ENCODE measurements at places on chromosomes 5 and 9.

- DNase-seq = no peak
Observed at GRCh38 chr5:31119938-31120641, 73.4 kb upstream of the CDH6 start.

DNA sequence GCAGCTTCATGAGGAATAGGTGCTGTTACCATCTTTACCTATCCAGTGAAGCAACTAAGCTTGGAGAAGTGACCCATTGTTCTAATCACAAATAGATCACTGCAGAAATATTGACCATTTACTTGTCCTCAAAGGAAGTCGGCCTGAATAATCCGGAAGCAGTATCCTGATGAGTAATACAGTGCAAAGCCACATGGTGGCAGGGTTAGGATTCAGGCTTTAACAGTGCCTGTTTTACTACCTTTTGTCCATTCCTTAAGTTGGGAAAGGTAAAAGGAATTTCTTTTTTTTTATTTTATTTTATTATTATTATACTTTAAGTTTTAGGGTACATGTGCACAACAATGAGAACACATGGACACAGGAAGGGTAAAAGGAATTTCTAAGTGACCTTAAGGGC lies 336.3 kb downstream of the KDM4C start:
- no peak for DNase-seq

DNA sequence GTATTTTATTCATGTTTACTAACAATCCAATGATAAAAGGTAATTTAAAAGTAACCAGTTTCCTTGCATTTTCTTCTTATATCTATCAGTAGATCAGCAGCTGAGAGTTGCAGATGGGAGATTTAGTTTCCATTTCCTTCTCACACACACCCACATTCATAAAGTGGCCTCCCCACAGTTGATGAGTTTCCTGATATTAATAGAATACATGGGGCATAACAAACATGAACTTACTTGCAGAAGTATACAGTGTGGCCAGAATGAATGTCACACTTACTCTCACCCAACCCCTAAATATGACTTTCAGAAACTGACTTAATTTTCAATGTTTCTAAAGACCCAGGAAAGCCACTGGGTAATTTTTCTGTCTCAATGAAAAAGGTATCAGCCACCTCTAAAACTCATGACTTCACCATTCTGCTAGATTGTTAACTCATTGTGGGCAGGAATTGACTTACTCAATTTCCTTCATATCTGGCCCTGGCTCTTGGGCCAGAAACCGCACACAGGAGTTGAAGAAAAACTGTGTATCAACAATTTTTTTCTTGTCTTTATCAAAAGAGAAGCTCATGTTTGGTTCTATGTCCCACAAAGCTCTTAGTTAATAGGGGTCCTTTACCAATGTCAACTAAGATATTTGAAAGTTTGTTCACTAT lies 63.5 kb upstream of the OSMR start:
- DNase-seq = no peak

DNA sequence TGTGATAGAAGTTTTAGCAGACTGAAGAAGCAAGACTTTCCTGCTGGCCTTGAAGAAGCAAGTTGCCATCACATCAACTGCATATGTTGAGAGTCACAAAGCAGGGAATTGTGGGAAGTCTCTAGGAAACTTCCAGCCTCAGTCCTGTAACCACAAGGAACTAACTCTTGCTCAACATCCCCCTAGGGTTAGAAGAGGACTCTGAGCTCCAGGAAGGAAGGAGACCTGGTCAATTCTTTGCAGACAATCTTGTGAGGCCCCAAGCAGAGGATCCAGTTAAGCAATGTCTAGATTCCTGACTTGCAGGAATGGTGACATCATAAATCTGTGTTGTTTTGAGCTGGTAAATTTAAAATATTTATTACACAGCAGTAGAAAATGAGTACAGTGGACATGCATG lies 18.6 kb upstream of the ZNF366 start:
- DNase-seq = no peak

DNA sequence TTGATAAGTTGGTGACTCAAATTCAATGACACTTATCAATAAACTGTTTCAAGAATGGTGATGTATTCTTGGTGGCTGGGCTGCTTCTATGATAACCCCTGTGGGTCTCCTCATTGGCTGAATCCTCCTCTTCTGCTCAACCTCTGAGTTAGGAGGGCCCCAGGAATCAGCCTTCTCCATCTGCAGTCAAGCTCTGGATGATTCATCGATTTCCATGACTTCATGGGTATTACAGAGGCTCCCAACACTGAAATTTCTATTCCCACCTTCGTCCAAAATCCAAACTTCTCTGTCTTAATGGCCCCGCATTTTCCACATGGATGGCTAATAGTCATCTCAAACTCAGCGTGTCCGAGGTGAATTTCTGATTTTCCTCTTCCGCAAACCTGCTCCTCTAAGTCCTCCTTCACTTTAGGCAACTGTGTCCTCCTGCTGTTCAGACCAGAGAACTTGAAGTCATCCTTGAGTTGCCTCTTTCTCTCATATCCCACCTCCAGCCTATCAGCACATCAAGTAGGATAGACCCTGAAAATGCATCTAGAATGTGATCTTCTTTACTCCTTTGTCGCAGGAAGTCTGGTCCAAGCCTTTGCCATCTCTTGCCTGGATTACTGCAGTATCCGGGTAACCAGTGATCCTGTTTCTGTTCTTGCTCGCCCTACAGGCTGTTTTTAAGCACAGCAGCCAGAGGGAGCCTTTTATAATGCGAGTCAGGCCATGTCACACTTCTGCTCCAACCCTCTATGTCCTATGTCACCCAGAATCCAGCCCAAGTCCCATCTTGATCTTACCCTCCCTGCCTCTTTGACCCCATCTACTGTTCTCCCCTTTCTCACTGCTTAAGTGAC lies 41.4 kb upstream of the IL7R start:
- DNase-seq = no peak

DNA sequence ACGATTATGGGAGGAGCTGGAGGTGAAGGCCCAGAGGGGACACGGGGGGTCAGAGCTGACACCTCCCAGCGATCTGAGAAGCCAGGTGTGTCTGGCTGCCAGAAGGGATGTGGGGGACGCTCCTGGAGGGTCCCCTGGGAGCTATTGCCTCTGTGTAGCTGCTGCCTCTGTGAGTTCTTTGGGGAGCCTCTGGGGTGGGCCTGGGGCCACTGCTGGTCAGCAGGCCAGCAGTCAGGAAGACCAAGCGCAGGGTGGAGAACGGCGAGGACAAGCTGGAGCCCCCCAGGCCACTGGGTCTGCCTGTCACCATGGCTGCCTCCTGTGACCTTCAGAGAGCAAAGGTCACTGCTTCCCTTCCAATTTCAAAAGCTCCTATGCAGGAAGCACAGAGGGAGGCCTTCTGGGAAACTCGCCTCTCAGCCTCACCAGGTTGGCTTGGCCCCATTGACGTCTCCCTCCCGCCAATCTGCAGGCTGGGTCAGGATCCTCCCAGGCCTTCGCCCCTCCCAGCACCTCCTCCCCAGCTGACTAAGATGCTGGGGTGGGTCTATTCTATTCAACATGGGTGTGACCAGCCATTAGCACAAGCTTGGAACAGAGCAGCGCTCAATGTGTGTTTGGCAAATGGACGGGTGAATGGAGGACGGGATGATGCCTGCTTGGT lies 126.4 kb downstream of the GAPVD1 start:
- DNase-seq = no peak

GRCh38 chr5:136052692-136053335 lies 24.0 kb downstream of the TGFBI start:
- DNase-seq = no peak

DNA sequence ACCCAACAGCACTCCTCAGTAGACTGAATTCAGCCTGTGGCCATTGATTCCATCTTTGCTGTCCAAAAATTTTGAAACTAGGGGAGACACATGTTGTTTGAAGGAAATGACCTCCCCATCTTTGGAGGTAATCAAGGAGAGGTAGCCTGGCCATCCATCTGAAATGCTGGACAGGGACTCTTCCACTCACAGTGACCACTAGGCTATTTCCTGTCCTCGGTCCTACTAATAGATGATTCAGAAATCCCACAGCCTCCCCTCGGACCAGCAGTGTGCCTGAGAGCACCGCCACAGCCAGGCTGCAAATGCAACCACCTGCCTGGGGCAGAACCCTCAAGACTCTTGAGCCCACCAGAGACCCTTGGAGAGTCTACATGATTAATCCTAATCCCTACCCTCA lies 12.5 kb downstream of the HRH2 start:
- DNase-seq = no peak

- no peak for DNase-seq
Observed at GRCh38 chr5:82362636-82363035, 84.5 kb upstream of the RPS23 start.

DNA sequence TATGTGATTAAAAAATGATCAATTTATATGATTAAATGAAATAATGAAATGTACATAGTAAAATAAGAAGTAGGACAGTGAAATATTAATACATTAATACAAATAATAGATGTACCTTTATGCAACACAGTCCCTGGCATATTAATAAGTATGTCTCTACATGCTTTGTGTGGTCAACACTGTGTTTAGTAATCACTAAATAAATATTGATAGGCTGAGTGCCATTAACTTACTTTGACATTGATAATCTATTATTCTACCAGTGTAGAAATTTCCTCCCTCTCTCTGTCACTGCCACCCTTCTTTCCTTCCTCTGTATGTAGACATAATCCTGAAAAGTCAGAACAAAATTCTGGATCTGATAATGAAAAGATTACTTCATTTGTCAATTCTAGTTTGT lies 43.7 kb downstream of the RNF180 start:
- no peak for DNase-seq

GRCh38 chr9:107707915-107708441 lies 218.4 kb upstream of the KLF4 start:
- DNase-seq = no peak

- DNase-seq = no peak
Observed at GRCh38 chr9:31185831-31186230, 1198.6 kb upstream of the ACO1 start.

DNA sequence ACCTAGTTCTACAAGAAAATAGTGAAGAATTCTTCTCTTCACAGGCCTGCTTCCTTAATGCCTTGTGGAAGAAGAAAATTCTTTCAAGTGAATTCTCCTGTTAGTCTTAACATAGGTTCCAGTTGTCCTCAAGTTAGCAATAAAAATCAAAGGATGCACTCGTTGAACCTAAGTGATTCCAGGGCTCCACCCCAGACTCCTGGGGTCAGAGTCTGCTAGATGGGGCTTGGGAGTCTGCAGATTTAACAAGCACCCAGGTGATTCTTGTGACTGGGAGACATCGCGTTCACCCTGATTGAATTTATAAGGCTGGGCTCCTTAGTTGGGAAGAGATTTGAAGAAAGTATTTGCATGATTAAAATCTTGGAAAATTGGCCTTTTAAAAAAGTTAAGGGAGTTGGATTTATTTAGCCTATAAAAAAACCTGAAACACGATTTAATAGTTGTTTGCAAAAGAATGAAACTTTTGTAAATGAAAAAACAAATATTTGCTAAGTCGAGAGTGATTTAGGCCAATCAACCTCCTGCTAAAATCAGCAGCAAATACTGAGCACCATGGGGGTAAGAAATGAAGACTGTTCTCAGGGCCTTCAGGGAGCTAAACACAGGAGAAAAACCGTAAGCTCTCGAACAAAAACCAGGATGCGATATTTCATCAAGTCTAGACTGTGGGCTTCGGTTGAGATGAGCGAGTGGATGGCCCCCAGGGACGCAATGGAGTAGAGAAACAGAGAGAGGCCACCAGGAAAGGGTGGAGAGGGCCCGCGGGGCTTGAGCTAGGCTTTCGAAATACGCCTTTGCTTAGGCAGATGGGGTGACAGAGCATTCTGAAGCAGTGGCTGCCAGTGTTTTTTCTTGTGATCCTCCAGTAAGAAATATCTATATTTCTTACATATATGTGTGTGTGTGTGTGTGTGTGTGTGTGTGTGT lies 86.9 kb upstream of the TTC23L start:
- no peak for DNase-seq

DNA sequence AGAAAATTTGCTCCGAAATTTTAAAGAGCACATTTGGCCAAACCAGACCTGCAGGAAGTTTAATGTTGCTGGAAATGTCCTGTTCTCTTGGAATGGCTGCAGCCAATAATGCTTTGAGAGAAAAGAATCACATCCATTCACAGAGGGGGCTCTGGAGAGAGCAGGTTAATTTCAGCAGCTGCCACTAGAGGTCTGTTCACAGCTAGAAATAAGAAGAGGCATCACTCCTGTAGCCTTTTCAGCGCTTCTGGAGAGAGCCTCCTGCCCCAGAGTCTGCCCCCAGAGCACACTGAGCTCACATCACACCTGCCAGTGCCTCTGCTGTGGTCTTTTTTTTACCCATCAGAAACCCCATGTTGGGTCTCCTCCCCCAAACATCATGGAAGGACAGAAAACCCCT lies 124.8 kb upstream of the RAD23B start:
- DNase-seq = no peak

DNA sequence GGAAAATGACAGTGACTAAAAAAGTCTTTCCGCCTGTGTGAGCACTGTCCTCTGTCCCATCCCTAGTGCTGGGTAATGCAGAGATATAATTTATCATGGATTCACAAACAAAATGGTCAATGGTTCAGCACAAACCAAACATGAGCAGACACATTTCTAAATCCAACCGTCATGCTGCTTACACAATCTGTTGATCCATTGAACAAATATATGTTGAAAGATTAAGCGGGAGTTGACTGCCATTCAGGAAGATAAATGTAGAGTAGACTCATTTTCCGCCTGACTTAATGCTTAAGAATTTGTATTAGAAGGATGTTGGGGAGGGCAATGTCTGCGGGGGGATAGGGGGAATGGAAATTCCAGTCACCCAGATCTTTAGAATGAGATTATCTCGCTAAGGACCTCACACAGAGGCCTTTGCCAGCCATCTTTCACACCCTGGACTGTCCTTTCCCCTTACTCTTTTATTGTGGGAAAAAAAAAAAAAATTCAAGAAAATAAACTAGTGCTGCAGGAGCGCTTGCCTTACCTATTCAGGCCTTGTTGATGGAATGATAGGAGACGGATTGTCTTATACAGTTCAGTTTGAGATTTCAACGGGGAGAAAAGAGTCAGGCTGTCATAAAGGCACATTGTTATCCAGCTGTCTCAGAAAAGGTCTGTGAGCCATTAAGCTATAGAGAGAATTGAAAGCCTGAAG lies 153.7 kb downstream of the TLE1 start:
- DNase-seq = no peak

- no peak for DNase-seq
Observed at GRCh38 chr9:19397845-19398244, 11.0 kb upstream of the ACER2 start.

DNA sequence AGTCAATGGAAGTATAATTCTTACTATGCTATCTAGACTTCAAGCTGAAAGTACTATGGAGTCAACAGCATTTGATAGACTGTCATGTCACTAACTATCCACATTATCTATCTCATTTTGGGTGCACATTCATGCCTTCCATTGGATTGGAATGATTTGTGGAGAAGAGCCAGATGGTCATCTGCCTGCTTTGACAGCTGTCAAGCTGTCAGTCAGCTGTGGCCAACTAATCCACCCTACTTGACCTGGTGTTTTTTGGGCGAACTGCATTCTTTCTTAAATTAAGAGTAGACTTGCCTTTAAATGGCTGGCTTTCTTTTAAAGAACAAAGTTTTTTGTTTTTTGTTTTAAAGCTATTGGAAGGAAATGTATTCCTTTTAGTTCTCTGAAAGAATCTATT lies 151.5 kb downstream of the DCP2 start:
- no peak for DNase-seq

Measured in stimulated activated CD4-positive, alpha-beta T cell treated with anti-CD3 and anti-CD28 coated beads, Interleukin-15, amount 100 ng/mL, for 1 hour (primary cell).